Skeletal muscle tissue (tissue), 5 donors: ENCODE measurements at places on chromosomes 5 and 9. TPM values are rescaled to one million over a fixed set of nuclear protein-coding genes. Genes with fewer than 3 reads are reported as not detected.

SEMA5A gene
- 25.1 TPM for total RNA-seq

GFPT2 gene
- 9.9 TPM for total RNA-seq

PPWD1 gene
- total RNA-seq, result 52.7 TPM

NR5A1 gene
- total RNA-seq, result not detected

TRIM32 gene
- 11.0 TPM for total RNA-seq

RCL1 gene
- total RNA-seq, result 33.9 TPM
